ENCODE measurements at places on chromosomes 11 and 22.

GRCh38 chr11:57646799-57647303, 2.9 kb downstream of the YPEL4 start:
- DNase-seq = no peak

GRCh38 chr22:35021161-35021560, 44.8 kb upstream of the ISX start:
- DNase-seq = no peak

DNA sequence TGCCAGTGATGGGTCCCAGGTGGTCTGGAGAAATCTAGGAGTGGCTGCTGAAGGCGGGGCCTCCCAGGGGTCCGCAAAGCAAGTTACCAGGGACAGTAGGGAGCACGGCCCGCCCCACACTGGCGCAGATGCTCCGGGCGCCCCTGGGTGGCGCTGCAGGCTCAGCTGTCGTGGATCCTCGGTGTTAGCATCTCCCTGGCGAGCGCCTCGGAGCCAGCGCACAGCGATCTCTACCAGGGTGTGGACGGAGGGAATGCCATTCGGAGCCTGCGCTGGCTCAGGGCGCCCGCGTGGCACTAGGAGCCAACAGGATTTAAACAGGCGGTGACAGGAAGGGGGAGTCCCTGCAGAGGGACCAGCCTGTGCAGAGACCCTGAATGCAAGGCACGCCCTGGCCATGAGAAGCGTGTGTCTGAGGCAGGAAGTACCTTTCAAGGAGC, 20.2 kb downstream of the FADS3 start:
- peak; percentile 78 for DNase-seq

DNA sequence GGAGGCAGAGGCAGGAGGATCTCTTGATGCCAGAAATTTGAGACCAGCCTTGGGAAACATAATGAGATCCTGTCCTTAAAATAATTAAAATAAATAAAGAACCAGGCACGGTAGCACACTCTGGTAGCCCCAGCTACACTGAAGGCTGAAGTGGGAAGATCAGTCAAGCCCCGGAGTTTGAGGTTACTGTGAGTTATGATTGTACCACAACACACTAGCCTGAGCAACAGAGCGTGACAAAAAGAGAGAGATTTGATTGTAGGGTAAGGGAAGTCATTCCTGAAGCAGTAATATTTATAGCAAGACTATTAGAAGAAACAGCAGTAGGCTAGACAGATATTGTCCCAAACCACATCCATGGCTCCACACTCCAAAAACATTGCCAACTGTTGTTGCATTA, 1408.4 kb upstream of the TENM4 start:
- no peak for DNase-seq

GRCh38 chr11:84249344-84250135, 963.4 kb upstream of the CCDC90B start:
- DNase-seq = no peak

- DNase-seq = no peak
Observed at GRCh38 chr11:113372309-113372708, 15.3 kb upstream of the ANKK1 start.

DNA sequence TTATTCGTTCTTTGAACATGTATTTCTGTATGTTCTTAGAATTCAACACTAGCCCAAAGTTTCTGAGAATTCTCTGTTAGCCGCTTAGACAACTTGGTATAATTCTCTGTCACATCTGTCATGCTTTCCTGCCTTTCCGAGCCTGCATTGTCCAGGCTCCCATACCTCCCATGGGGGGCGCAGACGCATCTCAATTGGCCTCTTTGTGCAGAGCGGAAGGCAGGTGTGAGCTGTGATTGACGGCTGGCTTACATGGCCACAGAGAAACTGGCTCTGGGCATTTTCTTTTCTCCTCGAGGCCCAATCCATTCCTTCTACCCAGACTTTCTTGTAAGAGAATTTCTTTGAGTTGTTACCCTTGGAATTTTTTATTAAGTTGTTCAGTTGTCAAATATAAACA, 132.7 kb upstream of the SESN3 start:
- no peak for DNase-seq

GRCh38 chr11:78100261-78100660, 20.6 kb upstream of the NDUFC2 start:
- DNase-seq = no peak

DNA sequence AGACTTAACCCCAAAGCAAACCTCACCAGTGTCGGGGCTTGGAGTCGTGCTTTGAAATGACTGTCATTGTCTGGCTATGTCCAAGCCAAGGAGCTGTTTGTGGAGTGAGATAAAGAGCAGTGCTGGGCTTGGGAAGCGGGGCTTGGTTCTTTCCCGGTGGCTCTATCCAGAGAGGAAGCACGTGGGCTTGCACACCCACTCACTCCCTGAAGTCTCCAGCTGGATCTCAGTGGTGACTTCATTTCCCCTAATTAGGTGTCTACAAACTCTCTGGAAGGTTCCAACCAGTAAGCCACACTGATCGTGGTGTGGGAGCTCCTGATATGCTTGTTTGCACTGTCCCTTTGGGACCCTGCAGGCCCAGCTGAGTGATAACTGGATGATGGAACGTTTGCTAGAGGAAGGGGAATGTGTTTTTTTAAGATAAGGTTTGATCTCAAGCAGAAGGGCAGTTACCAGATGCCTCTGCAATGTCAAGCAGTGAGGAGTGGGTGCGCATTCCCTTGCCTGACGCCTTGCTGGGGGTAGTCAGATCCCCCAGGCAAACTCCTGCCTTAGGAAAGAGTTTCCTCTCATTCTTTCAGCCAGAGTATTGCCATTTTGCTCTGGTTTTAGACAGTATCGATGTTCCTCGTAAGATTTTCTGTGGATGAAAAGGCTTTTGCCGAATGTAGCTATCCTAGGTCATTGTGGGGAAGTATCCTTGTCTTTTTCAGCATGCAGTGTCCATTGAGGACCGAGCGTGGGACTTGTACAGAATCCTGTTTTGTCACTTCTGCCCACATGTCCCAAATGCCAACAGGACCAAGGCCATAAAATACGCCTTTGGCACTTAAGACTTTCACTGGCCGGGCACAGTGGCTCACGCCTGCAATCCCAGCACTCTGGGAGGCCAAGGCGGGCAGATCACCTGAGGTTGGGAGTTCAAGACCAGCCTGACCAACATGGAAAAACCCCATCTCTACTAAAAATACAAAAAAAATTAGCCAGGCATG, 90.9 kb downstream of the MICAL2 start:
- no peak for DNase-seq

- DNase-seq = no peak
Observed at GRCh38 chr22:35844886-35845285, 127.2 kb downstream of the APOL5 start.
